Activated CD4-positive, alpha-beta T cell treated with anti-CD3 and anti-CD28 coated beads, Interleukin-2, amount 10 ng/mL, durations not matched to agents 7 days and 5 days (primary cell): ENCODE measurements at places on chromosomes 5 and 9. TPM values are rescaled to one million over a fixed set of nuclear protein-coding genes. Genes with fewer than 3 reads are reported as not detected.

GRCh38 chr9:137000177-137000930, 4.0 kb upstream of the CLIC3 start:
- DNase-seq: peak; percentile 49

Gene C5
- total RNA-seq: 2.8 TPM

GRCh38 chr9:96505316-96505991, 55.5 kb downstream of the HABP4 start:
- DNase-seq: no peak

- no peak for DNase-seq
Measured at GRCh38 chr5:172101547-172102217, 86.3 kb downstream of the STK10 start.

- no peak for DNase-seq
Measured at GRCh38 chr9:75878488-75878860, 12.0 kb upstream of the PCSK5 start.

Gene UGT3A1
- total RNA-seq: not detected

- DNase-seq: no peak
Measured at GRCh38 chr9:109992293-109992692, 212.3 kb downstream of the PALM2AKAP2 start.

Gene PIP5KL1
- total RNA-seq: 2.5 TPM

DNA sequence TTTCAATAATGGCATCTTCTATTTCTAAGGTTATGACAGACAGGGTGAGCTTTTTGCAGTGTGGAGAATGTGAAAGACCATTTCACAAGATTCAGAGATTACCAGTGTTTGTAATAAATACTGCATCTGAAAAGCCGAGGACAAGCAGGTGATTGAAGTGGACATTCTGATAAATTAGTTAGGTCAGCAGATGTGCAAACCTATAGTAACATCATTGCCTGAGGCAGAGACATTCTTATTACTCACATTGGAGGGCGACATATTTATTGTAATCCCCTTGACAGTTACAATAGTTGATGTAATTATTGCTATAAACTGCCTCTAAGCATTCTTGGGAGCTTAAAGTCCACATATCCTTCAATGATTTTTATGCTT, 3.3 kb downstream of the RASGRF2 start:
- no peak for DNase-seq

Gene TTC39B
- 27.0 TPM for total RNA-seq

Gene RUFY1
- total RNA-seq: 50.5 TPM

DNA sequence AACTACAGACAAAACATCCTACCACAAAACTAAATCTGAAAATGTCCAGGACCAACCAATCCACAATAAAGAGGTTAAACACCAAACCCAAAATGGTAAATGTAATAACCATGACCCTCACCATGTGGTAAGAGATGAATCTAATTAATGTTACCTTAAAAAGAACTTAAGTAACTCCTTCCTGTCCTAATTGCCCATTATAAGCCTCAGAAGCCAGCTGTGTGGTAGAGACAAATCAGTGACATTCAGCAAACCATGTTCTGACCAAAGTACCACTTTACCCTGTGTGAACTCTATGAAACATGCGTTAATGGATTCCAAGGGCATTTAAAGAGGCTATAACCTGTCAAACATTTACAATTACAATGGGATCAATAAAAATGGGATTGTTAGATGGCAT, 25.0 kb downstream of the LPAR1 start:
- DNase-seq: no peak

GRCh38 chr9:97176206-97176605, 131.3 kb upstream of the CCDC180 start:
- no peak for DNase-seq

GRCh38 chr5:140977003-140977402, 10.7 kb downstream of the PCDHAC2 start:
- no peak for DNase-seq

- no peak for DNase-seq
Measured at GRCh38 chr5:57687596-57687995, 205.0 kb upstream of the ACTBL2 start.

DNA sequence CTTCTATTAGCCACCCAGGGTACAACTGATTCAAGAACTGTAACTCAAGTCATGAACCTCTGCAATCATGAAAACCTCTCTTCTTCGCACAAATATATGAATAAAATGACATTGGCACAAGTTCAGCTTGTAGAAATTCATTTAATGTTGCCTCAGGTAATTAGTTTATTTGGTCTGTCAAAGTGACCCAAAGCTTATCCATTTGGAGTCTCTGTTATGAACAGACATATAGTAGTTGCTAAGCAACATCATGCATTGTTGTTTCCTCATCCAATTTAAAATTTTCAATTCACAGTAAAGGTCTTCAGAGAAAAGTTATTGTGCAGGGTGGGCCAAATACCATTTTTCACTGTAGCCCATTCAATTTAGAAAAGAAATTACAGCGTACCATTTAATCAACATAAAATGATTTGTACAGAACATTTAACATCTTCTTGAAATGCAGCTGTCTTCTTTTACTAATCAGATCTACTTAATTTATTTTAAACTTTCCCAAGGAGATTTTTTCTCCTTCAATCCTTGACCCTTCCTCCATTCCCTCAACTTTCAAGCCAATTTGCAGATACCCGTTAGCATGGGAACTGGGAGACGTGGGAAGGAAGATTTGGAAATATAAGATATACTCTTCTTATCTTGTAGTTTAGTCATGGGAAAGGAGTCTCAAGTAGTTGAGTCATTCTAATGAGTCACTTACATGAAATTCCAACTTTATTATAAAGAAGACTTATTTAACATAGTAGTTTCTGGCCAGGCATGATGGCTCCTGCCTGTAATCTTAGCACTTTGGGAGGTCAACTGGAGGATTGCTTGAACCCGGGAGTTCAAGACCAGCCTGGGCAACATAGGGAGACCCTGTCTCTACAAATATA, 231.3 kb downstream of the ATPSCKMT start:
- DNase-seq: no peak

DNA sequence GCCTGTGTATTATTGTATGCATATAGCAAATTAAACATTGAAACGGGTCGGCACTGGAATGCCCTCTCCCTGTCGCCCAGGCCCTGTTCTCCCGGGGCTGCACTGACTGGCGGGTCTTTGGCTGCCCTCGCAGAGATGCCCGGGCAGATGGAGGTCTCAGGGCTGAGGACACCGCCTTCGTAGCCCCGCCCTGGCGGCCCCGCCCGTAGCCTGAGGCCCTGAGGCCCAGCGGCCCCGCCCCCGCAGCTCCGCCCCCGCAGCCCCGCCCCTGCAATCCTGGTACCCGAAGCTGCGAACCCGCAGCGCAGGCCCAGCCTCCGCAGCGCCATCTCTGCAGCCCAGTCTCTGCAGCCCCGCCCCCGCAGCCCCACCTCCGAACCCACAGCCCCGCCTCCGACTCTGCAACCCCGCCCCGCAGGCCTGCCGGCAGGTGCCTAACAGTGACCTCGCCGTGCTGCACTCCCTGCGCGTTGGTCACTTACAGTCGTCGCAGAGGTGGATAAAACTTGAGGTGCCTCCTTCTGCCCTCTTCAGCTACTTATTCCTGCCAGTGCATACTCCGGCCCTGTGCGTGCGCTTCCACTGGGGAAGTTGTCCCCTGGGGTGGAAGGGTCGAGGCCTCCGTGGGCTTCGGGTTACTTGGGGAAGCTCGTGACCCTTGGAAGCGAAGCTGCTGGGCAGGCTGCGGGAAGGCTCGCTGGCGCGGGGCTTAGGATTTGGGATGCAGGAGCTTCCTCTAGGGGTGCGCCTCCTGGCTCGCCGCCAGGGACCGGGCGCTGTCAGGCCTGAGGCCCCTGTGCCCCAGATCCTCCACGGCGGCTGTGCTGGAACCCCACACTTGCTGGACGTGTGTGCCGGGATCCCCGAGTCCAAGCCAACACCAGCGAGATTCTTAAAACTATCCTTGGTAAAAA, 72.3 kb downstream of the ICE1 start:
- DNase-seq: peak; percentile 81

GRCh38 chr5:155773680-155774079, 553.3 kb upstream of the SGCD start:
- no peak for DNase-seq

DNA sequence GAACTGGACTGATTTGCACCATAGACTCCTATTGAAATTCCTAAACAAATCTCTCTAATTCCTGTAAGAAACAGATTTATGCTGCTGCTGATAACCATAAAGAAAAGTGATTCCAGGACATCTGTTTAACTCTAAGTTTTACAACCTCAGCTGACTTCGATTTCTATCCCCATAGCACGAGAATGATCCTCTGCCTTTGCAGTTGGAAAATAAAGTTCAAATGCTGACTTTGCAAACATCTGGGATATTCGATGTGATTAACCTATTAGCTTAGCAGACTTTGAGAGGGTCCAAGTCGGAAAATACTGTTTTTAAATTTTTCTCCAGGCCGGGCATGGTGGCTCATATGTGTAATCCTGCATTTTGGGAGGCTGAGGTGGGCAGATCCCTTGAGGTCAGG, 247.3 kb downstream of the PSAT1 start:
- no peak for DNase-seq

DNA sequence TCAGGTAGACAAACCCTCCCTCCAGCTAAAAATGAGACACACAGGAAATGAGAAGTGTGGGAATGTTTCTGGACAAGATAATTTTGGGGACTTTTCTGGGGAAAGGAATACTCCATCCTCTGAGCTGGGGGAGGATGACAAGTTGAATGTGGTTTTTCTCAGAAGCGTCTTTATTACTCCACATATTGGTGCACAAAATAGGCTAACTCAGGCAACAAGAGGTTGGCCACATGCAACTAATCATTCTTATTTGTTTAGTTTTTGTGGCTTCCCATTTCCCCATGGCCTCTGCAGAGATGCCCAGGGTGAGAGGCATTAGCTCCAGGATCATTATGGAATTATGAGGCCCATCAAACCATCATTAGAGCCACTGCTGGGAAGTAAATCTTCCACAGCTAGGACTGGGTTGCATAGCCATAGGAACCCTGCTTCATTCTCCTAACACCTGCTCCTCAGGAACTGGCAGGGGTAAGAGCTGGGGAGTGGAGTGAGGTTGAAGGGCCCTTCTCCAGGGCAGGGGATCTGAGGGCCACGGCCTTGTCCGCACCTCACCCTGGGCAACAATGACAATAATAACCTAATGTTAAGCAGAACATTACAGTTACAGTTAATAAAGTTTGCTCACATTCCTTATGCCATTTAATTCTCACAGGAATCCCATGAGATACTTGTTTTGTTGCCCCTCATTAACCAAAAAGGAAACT, 9.3 kb upstream of the SIL1 start:
- DNase-seq: no peak
